Anterior cingulate cortex (tissue), 58 donors: ENCODE measurements at places on chromosomes 5 and 9.

GRCh38 chr9:92180669-92181181, 65.5 kb upstream of the SPTLC1 start:
- DNase-seq, result peak; percentile 62

DNA sequence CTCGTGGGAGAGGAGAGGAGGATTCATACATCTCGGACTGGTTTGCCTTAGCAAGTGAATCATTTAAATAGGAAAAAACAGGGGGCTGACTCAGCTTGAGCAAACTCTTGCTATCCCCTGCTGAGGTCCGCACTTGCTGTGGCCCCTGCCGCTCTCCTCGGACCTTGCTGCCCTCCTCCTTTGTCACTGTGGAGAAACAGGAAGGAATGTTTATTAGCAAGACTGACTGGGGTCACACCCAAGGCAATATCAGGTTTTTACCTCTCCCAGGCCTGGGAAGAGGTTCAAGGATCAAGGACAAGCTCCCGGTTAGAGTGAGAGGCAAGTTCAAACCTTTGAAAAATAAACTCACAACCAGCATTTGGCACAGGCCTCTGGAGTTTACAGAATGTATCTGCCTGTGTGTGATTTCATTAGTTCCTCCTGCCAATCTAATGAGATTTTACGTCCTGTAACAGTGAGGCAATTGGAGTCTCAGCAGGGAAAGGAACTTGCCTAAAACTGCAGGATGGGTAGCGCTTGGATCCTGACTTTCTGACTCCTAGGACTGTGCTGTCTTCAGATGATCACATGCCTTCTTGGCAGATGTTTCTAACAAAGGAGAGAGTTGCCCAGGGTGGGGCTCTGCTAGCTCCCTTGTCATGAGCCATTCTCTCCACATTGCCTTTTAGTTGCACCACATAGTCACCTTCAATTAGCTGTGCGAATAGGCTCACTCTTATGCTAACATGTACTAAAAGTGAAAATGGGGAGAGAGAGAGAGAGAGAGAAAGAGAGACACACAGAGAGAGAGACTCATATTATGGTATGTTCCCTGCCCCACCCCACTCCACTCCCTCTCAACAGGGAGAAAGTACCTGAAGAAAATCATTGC, 108.6 kb upstream of the CDKN2B start:
- no peak for DNase-seq

GRCh38 chr5:167608390-167609272, 682.8 kb upstream of the WWC1 start:
- no peak for DNase-seq

GRCh38 chr5:30405821-30406220, 787.7 kb upstream of the CDH6 start:
- DNase-seq, result no peak

DNA sequence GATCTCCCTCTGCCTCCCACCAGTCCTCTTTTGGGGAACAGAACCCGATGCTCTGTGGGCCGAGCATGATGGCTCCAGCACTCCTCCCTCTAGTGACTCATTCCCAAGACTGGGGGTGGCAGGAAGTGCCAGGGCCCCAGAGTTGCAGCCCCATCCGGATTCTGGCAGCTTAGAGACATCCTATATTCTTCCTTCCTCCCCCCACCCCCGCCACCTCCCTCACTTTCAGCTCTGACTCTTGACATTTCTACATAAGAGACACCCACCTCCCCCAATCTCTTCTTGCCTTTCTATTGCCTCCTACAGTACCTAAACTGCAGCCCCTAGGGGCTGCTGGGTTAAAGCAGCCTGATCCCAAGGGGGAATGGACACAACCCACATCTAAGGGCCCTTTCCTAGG, 47.1 kb upstream of the MATR3 start:
- no peak for DNase-seq

DNA sequence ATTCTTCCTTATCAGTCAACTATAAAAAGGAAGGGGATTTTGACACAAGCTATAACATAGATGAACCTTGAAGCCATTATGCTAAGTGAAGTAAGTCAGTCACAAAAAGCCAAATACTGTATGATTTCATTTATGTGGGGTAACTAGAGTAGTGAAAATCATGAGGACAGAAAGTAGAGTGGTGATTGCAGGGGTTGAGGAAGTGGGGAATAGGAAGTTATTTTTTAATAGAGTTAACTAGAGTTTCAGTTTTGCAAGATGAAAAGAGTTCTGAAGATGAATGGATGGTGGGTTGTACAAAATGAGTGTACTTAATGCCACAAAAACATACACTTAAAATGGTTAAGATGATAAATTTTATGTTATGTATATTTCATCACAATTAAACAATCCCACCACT, 65.4 kb upstream of the FAM174A start:
- DNase-seq, result no peak

GRCh38 chr9:38176251-38176650, 107.2 kb upstream of the SHB start:
- DNase-seq, result no peak

- no peak for DNase-seq
These were observed 47.2 kb downstream of the PTGS1 start for GRCh38 chr9:122418016-122418415.

- no peak for DNase-seq
These were observed 50.3 kb downstream of the FYB1 start for GRCh38 chr5:39169081-39169480.

GRCh38 chr5:140694276-140694675, 3.0 kb downstream of the HARS2 start:
- no peak for DNase-seq

GRCh38 chr5:147509041-147509709, 693 bp downstream of the DPYSL3 start:
- no peak for DNase-seq

GRCh38 chr5:66661149-66661548, 65.0 kb downstream of the MAST4 start:
- DNase-seq, result no peak

- no peak for DNase-seq
These were observed 26.3 kb upstream of the PTGER4 start for GRCh38 chr5:40653221-40654022.

DNA sequence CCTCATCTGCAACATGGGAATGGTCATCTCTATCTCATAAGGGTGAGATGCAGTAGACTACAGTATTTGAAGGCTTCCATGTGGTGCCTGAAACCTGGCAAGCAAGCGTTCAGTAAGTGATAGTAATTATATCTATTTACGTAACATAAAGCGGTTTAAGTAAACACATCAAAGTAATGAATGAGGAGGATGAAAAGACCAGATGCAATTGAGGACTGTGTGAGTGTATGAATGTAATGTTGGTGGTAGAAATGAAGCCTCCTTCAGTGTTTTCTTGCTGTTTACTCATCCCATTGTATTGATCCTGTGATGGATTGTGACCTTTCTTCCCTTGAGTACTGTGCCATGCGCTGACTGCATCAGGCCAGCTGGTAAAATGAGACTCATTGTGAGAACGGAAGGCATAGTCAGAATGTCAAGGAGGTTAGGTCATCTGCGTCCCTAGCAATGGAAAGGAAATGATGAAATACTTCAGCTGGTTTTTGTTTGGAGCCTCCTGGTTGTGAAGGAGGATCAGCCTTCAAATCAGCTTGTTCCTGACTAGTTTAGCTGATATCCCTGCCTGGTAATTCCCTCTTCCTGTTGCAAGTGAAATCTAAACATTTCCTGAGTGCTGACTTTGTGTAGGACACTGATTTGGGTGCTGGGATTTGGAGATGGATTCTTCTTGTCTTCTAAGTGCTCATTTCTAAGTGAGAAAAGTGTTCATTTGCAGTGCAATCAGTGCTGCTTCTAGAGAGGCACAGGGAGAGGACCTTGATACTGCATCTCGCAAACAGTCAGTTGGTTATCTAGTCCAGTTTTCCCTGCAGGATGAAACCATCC, 35.6 kb downstream of the TNFSF8 start:
- DNase-seq, result no peak

GRCh38 chr9:7394002-7394774, 405.4 kb downstream of the DMAC1 start:
- no peak for DNase-seq

GRCh38 chr5:129670957-129671500, 76.9 kb upstream of the MINAR2 start:
- DNase-seq, result no peak

GRCh38 chr5:132476876-132477781, 13.4 kb downstream of the IRF1 start:
- DNase-seq, result no peak

DNA sequence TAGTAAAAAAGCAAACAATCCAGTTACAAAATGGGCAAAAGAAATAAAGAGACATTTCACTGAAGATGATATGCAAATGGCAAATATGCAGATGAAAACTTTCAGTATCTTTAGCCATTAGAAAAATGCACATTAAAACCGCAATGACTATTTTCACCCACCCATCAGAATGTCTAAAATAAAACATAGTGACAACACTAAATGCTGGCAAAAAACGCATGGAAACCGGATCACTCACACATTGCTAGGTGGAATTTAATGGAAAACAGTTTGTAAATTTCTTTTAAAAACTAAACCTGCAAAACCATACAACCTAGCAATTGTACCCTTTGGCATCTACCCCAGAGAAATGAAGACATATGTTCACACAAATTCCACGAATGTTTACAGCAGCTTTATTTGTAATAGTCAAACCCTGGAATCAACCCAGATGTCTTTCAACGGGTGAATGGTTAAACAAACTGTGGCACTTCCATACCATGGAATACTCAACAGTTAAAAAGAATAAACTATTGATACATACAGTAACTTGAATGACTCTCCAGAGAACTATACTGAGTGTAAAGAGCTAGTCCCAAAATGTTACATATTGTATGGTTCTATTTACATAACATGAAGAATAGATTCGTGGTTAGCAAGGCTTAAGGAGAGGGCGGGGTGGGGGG, 17.2 kb upstream of the PAM start:
- DNase-seq, result no peak

- DNase-seq, result no peak
These were observed 269.8 kb upstream of the RGMB start for GRCh38 chr5:98503616-98504015.

DNA sequence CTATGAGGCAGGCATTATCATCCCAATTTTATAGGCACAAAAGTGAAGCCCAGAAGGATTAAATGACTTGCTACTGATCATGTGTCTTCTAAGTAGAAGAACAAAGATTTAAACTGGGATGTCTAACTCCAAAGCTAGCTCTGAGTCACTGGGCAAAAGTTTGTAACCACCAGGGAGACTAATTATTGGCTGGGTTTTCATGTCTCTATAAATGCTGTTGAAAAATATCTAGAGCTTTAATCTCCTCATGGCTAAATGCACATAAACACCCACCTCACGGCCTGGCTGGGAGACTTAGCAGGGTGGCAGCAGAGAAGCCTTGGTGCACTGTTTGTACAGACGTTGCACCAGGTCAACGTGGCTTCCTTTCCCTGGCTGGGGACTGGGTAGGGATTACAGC, 144.6 kb downstream of the MELK start:
- DNase-seq, result no peak

DNA sequence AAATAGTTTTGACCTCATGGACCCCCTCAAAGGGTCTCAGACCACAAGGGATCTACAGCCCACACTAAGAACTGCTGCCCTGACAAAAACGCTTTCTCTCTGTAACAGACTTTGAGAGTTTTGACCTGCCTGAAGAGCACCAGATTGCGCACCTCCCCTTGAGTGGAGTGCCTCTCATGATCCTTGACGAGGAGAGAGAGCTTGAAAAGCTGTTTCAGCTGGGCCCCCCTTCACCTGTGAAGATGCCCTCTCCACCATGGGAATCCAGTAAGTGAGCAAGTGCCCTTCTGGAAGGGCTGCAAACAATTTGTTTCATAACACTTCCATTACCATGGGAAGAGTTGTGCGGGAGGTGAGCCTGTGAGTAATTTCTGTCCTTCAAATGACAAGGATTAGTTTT, 6.0 kb downstream of the PTTG1 start:
- no peak for DNase-seq

DNA sequence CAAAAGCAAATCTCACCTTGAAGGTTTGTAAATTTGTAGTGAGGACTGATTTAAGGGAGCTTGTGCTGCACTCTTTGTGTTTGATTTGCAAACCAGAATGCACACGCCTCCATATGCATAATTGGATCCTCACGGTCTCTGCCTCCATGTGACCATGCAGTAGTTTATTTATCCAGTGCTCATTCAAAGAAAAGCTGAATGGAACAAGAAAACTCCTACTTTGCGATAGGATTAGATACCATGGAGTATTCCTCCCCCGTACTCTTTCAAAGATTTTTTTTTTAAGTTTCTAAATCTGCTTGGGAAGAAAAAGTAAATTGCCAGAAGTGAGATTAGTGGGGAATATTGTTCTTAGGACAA, 290.4 kb upstream of the TUT7 start:
- no peak for DNase-seq

DNA sequence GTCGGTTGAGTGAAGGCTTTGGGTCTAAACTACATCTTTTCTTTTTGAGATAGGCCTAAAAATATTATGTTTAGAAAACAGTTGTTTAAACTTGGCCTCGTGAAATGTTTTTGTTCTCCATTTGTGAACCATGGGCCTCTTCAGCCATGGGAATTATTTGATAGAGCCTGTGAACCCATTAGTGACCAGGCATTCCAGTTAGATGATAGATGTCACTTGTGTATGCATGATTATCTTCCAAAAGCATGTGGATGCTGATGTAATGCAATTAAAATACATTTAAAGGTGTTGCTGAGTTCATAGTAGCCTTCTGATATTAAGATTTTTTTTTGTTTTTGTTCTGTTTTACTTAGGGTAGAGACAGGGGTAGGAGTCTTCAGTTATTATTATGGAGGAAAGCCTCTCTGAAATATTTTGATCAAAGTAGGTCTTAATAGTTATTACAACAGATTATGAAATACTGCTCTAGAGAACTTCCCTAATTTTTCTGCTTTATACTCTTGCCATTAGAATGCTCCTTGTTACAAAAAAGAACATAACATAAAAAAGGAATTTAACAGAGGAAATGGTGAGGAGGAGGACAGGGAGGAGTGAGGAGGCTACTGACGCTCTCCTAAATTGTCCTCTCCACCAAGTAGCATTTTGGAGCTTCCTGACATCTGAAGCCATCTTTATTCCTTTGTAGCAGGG, 32.9 kb downstream of the CPEB4 start:
- DNase-seq, result no peak

DNA sequence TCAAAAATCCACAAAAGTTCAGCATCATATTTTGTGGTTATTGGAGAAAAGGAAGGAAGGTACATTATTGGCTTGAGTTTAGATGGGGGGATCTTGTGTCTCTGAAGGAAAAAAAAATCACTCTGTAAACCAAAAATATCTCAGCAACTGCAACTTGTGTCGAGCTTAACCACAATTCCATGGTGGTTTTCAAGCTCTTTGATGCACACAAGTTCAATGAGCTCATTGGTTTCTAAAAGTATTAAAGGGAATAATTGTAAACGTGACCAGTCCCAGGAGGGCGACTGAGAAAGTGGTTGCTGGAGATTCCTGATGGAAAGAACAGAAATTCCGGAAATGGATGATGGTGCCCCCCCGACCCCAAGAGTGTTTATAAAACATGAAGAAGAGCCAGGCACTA, 173.8 kb downstream of the PSAT1 start:
- DNase-seq, result no peak

- no peak for DNase-seq
These were observed 35.9 kb upstream of the PTGS1 start for GRCh38 chr9:122334916-122335315.

DNA sequence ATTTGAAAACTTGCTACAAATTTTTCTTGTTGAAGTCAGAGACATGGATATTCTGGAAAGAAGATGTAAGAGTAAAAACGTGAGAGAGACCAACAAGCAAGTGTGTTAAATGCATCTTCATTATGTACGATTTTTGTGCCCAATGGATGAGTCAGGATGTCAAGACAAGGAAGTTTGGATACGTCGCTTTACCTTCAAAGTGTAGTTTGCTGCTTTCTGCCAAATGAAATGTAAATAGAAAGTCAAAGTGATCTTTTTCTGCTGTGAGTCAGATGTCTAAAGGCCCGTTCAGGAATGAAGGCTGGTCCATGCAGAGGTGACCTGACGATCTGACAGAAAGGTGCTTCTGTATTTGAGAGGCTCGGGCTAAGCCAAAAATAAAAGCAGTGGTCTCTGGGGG, 273.1 kb upstream of the PIK3R1 start:
- DNase-seq, result no peak
